ENCODE measurements at places on chromosomes 1 and 21. TPM values are rescaled to one million over a fixed set of nuclear protein-coding genes. Genes with fewer than 3 reads are reported as not detected.
A peak's percentile ranks its signal among the peaks of the same experiment; 100 is the strongest.

- H3K27ac ChIP-seq = no peak overlapping the region
- H3K4me3 ChIP-seq = no peak overlapping the region
- H3K36me3 ChIP-seq = no peaks in the 10 kb centered on the region
- no peak for DNase-seq
- H3K27me3 ChIP-seq = peaks cover 17% of the 10 kb centered on the region
- H3K4me1 ChIP-seq = no peaks in the 10 kb centered on the region
Measured at GRCh38 chr1:2469103-2469940, 6.8 kb upstream of the PLCH2 start.

GRCh38 chr1:74853756-74854155, 120.8 kb downstream of the TYW3 start:
- no peak overlapping the region for H3K27ac ChIP-seq
- H3K36me3 ChIP-seq = no peaks in the 10 kb centered on the region
- no peak for DNase-seq
- peaks cover 7% of the 10 kb centered on the region for H3K4me1 ChIP-seq

DNA sequence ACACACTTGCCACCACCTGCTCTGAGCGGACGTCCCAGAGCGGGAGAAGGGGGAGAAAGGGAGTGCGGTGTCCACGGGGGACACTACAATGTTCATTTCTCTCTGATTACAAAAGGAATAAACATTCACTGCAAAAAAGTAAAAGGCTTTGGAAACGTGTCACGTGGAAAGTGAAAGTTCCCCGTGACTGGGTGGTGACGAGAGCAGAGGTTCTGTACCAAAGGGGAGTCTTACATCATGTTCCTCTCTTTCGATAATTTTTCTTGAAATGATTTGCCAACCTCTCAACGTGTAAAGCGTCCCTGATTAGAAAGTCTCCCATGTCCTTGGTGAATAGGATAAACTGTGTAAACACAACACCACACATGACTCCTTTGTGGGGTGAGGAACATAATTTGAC, 22.0 kb upstream of the PRDM15 start:
- peaks cover 2% of the 10 kb centered on the region for H3K27me3 ChIP-seq
- peaks cover 25% of the 10 kb centered on the region for H3K36me3 ChIP-seq
- H3K4me1 ChIP-seq = no peaks in the 10 kb centered on the region

- peak; percentile 62 for DNase-seq
- peak overlapping the region; percentile 94 for H3K4me3 ChIP-seq
- no peaks in the 10 kb centered on the region for H3K27me3 ChIP-seq
- peaks cover 60% of the 10 kb centered on the region for H3K4me1 ChIP-seq
Measured at GRCh38 chr1:155859881-155860871, 809 bp downstream of the SYT11 start.

DNA sequence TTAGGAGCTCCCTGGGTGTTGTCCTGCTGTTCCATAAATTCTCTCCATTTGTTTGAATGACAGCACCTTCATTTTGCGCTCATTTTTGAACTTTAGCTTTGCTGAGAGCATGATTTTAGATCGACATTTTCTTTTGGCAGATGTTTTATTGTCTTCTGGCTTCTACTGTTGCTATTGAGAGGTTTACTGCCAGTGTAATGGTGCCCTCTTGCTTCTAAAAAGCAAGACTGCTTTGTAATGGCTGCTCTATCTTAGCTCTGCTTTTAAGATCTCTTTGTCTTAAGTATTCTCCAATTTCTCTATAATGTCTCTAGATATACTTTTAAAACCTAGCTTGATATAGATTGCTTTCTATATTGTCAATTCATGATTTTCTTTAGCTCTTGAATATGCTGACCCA, 27.8 kb downstream of the THEM4 start:
- H3K4me1 ChIP-seq = no peaks in the 10 kb centered on the region
- no peak for DNase-seq
- no peak overlapping the region for H3K4me3 ChIP-seq
- H3K27me3 ChIP-seq = no peaks in the 10 kb centered on the region
- H3K27ac ChIP-seq = no peak overlapping the region
- 0 out of 2 replicates have a peak, but pooled peaks cover 4% of the 10 kb centered on the region for H3K36me3 ChIP-seq

The BTBD19 gene
- total RNA-seq = 21.4 TPM

The SPRR2F gene
- not detected for total RNA-seq

Data from HFFc6 (cell line).